ENCODE measurements at places on chromosomes 12 and 14.

- no peaks in the 10 kb centered on the region for H3K4me1 ChIP-seq
- no peak overlapping the region for H3K4me3 ChIP-seq
- no peak overlapping the region for H3K27ac ChIP-seq
- H3K36me3 ChIP-seq, result no peaks in the 10 kb centered on the region
- DNase-seq, result no peak
These were observed 15.1 kb downstream of the PHETA1 start for GRCh38 chr12:111353603-111354295.

- no peaks in the 10 kb centered on the region for H3K36me3 ChIP-seq
- no peak for DNase-seq
- peaks cover 19% of the 10 kb centered on the region for H3K4me1 ChIP-seq
- no peak within 1 kb of the TSS for H3K4me3 ChIP-seq
These were observed at the start of gene C14orf132 for GRCh38 chr14:96038920-96039632. C14orf132 (plus strand) TSS chr14:96039362; CDS start chr14:96039501, 139 bp downstream.

GRCh38 chr12:40727774-40728483, 35.7 kb downstream of the CNTN1 start:
- no peaks in the 10 kb centered on the region for H3K36me3 ChIP-seq
- no peak overlapping the region for H3K4me3 ChIP-seq
- no peaks in the 10 kb centered on the region for H3K27me3 ChIP-seq
- no peak for DNase-seq
- no peaks in the 10 kb centered on the region for H3K4me1 ChIP-seq

GRCh38 chr14:105192866-105193731, 12.0 kb upstream of the NUDT14 start:
- H3K27me3 ChIP-seq, result no peaks in the 10 kb centered on the region
- H3K27ac ChIP-seq, result no peak overlapping the region

GRCh38 chr14:92974541-92975345, 51.8 kb downstream of the CHGA start:
- no peaks in the 10 kb centered on the region for H3K27me3 ChIP-seq
- H3K4me1 ChIP-seq, result no peaks in the 10 kb centered on the region
- no peak overlapping the region for H3K27ac ChIP-seq

GRCh38 chr12:76486011-76486410, 73.6 kb downstream of the OSBPL8 start:
- H3K27me3 ChIP-seq, result no peaks in the 10 kb centered on the region
- no peak overlapping the region for H3K4me3 ChIP-seq
- H3K36me3 ChIP-seq, result peaks cover 17% of the 10 kb centered on the region
- H3K4me1 ChIP-seq, result peaks cover 3% of the 10 kb centered on the region

DNA sequence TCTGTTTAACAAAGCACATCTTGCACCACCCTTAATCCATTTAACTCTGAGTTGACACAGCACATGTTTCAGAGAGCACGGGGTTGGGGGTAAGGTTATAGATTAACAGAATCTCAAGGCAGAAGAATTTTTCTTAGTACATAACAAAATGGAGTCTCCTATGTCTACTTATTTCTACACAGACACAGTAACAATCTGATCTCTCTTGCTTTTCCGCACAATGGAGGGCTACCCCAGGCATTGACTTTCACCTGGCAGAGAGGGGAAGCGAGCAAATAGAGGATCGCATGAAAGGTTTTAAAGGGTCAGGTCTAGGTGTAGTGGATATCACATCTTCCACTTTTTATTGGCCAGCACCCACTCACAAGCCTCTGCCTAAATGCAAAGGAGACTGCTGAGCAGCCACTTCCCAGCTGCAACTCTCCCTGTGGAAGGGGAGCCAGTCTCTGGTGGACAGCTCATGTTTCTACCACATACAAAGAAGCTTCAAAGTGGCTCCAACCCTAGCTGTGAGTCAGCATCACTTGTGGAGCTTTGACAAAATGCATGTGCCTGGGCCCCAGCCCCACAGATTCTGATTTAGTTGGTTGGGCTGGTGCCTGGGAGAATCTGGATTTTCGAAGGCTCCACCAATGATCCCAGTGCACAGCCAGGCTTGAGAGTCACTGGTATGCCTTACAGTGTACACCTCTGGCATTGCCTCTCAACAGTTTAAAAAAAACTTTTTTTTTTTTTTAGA, 7.2 kb upstream of the FNTB start:
- DNase-seq, result no peak
- H3K4me1 ChIP-seq, result peaks cover 5% of the 10 kb centered on the region
- H3K4me3 ChIP-seq, result no peak overlapping the region
- no peaks in the 10 kb centered on the region for H3K36me3 ChIP-seq

GRCh38 chr14:24774187-24774915, 140.4 kb upstream of the GZMB start:
- no peak for DNase-seq
- H3K36me3 ChIP-seq, result no peaks in the 10 kb centered on the region
- H3K27ac ChIP-seq, result no peak overlapping the region
- H3K4me3 ChIP-seq, result no peak overlapping the region
- peaks cover 3% of the 10 kb centered on the region for H3K27me3 ChIP-seq

DNA sequence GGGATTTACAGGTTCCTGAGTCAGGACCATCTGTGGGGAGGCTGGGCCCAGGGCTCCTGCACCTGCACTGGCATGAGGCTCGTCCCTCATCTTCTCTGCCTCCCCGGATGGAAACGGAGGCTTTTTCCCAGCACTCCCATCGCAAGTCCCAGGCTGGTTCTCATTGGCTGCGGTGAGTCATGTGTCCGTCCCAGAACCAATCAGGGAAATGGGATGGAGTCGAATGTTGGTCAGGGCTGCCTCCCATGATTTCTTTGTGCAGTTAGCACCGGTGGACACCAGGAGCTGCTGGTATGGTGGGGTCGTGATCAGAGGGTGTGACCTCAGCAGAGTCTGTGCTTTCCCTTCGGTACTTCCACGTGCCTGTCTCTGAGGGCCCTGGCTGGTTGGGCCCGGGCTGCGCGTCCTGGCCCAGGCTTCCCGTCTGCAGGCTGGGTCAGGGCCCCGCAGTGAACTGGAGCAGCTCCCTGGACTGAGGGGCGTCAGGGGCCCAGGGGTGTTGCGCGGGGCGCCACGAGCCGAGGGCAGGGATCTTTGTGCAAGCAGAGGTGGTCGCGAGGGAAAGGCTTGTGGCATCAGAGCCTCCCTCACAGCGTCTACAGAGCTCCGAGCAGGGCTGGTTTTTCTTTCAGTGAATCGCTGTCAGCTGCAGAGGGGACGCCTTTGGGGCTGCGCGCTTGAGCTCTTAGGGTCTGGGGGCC, 168.1 kb downstream of the ADGRD1 start:
- no peaks in the 10 kb centered on the region for H3K4me1 ChIP-seq
- no peaks in the 10 kb centered on the region for H3K27me3 ChIP-seq
- no peak overlapping the region for H3K27ac ChIP-seq

- peaks cover 2% of the 10 kb centered on the region for H3K27me3 ChIP-seq
- DNase-seq, result no peak
These were observed 17.9 kb upstream of the CCDC85C start for GRCh38 chr14:99621948-99622347.

- DNase-seq, result no peak
- H3K27ac ChIP-seq, result no peak overlapping the region
- no peak overlapping the region for H3K4me3 ChIP-seq
- no peaks in the 10 kb centered on the region for H3K4me1 ChIP-seq
- no peaks in the 10 kb centered on the region for H3K36me3 ChIP-seq
- peaks cover 14% of the 10 kb centered on the region for H3K27me3 ChIP-seq
These were observed 52.2 kb upstream of the ANP32D start for GRCh38 chr12:48420039-48420775.

GRCh38 chr14:91396013-91396660, 21.5 kb downstream of the CCDC88C start:
- no peak for DNase-seq
- peak overlapping the region; percentile 96 for H3K27ac ChIP-seq

DNA sequence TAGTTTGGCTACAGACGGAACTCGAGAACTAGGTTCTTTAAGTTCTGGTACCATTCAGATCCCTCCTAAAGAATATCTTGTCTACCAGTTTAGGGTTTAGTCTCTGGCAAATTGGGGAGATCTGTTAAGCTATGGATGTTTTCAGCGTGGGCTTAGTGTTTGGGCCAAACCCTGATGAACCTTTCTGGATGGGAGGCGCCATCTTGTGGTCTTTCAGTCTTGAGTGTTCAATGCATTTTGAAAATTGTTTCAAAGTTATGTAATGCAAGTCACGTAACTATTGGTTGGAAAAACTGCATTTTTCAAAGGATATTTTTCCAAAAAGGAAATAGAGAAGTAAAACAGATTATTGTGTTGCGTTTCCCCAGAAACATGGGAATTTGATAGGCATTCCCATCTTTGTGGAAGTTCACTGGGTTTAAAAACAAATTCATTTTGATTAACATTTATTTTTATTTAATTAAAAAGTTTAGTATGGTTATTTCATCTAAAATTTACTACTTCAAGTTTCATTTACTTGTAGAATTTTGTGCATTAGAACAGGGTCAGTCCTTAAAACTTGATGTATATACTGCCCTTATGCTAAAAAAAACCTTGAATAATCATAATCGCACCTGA, 169.0 kb downstream of the PRIMA1 start:
- H3K27ac ChIP-seq, result no peak overlapping the region
- H3K4me3 ChIP-seq, result no peak overlapping the region
- H3K4me1 ChIP-seq, result no peaks in the 10 kb centered on the region
- H3K36me3 ChIP-seq, result no peaks in the 10 kb centered on the region
- no peaks in the 10 kb centered on the region for H3K27me3 ChIP-seq

GRCh38 chr12:112149596-112149995, 24.2 kb downstream of the TRAFD1 start:
- no peaks in the 10 kb centered on the region for H3K27me3 ChIP-seq
- H3K4me3 ChIP-seq, result no peak overlapping the region
- no peak overlapping the region for H3K27ac ChIP-seq
- H3K36me3 ChIP-seq, result peaks cover 89% of the 10 kb centered on the region
- no peaks in the 10 kb centered on the region for H3K4me1 ChIP-seq

- no peaks in the 10 kb centered on the region for H3K27me3 ChIP-seq
- no peak overlapping the region for H3K4me3 ChIP-seq
- no peak overlapping the region for H3K27ac ChIP-seq
- H3K4me1 ChIP-seq, result no peaks in the 10 kb centered on the region
- H3K36me3 ChIP-seq, result no peaks in the 10 kb centered on the region
- DNase-seq, result no peak
These were observed 80.4 kb downstream of the PPFIBP1 start for GRCh38 chr12:27604431-27604830.

- H3K4me3 ChIP-seq, result no peak overlapping the region
- no peaks in the 10 kb centered on the region for H3K36me3 ChIP-seq
- H3K4me1 ChIP-seq, result no peaks in the 10 kb centered on the region
- DNase-seq, result no peak
These were observed 5.7 kb upstream of the SERPINA1 start for GRCh38 chr14:94394025-94394493.

GRCh38 chr12:125434131-125434530, 368.9 kb downstream of the AACS start:
- no peaks in the 10 kb centered on the region for H3K36me3 ChIP-seq
- DNase-seq, result no peak
- H3K4me1 ChIP-seq, result no peaks in the 10 kb centered on the region
- no peak overlapping the region for H3K27ac ChIP-seq
- H3K27me3 ChIP-seq, result no peaks in the 10 kb centered on the region
- no peak overlapping the region for H3K4me3 ChIP-seq

- no peaks in the 10 kb centered on the region for H3K4me1 ChIP-seq
- H3K27me3 ChIP-seq, result no peaks in the 10 kb centered on the region
- no peak overlapping the region for H3K4me3 ChIP-seq
- DNase-seq, result no peak
These were observed 28.6 kb upstream of the ADAMTS20 start for GRCh38 chr12:43580601-43581000.

- H3K4me3 ChIP-seq, result no peak overlapping the region
- DNase-seq, result no peak
- no peaks in the 10 kb centered on the region for H3K4me1 ChIP-seq
- peaks cover 2% of the 10 kb centered on the region for H3K27me3 ChIP-seq
- no peak overlapping the region for H3K27ac ChIP-seq
These were observed 69.2 kb upstream of the ETV6 start for GRCh38 chr12:11580125-11580751.

GRCh38 chr14:69132513-69133181, 20.3 kb downstream of the DCAF5 start:
- no peak overlapping the region for H3K27ac ChIP-seq
- DNase-seq, result no peak
- H3K4me3 ChIP-seq, result no peak overlapping the region
- no peaks in the 10 kb centered on the region for H3K27me3 ChIP-seq

- peaks cover 55% of the 10 kb centered on the region for H3K36me3 ChIP-seq
- DNase-seq, result no peak
- no peak overlapping the region for H3K4me3 ChIP-seq
- H3K27me3 ChIP-seq, result no peaks in the 10 kb centered on the region
- no peaks in the 10 kb centered on the region for H3K4me1 ChIP-seq
These were observed 49.9 kb upstream of the LTBP2 start for GRCh38 chr14:74661726-74662450.

DNA sequence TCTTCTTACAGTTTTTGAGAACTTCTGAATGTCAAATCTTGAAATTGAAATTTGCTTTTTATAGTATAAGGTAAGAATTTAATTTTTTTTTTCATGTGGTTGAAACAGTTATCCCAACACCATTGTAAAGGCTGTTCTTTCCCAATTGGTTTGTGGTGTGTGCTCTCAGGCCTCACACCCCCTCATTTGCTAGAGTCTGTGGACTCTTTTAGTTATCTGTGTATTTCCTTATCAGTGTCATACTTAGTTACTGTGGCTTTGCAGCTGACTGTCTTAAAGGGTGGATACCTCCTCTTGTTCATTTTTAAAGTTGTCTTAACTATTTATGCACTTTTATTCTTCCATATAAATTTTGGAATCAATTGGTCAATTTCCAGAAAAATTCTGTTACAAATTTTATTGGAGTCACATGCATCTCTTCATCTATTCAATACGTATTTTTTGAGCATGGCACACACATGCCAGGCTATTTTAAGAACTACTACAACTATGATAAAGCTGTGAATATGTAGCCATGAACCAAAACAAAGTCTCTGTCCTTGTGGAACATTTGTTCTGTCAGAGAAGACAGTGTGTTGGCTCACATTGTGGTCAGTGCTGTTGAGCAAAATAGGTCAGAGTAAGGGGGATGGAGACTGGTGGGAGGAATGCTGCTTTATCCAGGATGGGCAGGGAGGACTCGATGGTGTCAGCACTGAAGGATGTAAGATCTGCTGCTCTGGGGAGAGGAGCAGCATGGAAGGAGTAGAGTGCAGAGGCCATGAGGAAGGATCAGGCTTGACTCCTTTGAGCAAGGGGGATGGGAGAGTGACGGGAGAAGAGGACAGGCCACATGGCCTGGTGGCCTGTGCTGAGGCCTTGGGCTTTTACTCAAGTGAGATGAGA, 24.1 kb downstream of the FGF23 start:
- no peak overlapping the region for H3K4me3 ChIP-seq
- H3K27ac ChIP-seq, result no peak overlapping the region
- DNase-seq, result no peak
- H3K36me3 ChIP-seq, result peaks cover 23% of the 10 kb centered on the region

All from CD4-positive, CD25-positive, alpha-beta regulatory T cell (primary cell).